Neural crest cell (in vitro differentiated cells): ENCODE measurements at places on chromosomes 2 and 18. TPM values are rescaled to one million over a fixed set of nuclear protein-coding genes. Genes with fewer than 3 reads are reported as not detected.
A peak's percentile ranks its signal among the peaks of the same experiment; 100 is the strongest.

- peaks cover 4% of the 10 kb centered on the region for H3K27me3 ChIP-seq
- DNase-seq = no peak
- no peak overlapping the region for H3K27ac ChIP-seq
- H3K36me3 ChIP-seq = peaks cover 6% of the 10 kb centered on the region
Observed at GRCh38 chr2:222136106-222136630, 162.6 kb downstream of the PAX3 start.

DNA sequence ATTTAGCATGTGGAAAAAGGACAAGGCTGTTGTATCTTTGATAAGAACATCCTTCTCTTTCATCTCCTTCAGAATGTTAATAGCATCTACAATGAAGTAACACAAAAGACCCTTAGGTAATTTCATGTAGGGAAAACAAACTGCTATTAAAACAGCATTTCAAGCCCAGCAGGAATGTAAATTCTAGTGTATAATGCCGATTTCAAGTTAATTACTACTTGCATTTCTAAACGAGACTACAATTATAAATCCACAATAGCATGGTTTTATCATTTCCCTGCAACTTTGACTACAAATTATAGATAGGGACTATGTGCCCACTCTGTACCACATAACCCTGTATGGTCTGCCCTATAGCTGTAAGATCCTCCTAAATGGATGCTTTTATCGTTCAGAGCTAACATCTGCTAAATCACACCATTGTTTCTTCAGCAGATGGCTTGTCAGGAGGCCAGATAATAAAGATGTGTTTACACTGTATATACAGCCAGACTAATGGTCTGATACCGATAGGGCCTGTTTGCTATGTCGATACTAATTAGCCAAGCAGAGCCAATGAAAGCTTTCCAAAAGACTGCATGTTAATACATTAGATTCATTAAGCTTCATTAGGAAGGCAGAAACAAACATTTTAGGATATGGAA, 51.9 kb downstream of the LRPPRC start:
- no peak overlapping the region for H3K27ac ChIP-seq
- no peak overlapping the region for H3K4me3 ChIP-seq
- DNase-seq = no peak
- peaks cover 12% of the 10 kb centered on the region for H3K36me3 ChIP-seq
- H3K27me3 ChIP-seq = no peaks in the 10 kb centered on the region
- H3K4me1 ChIP-seq = no peaks in the 10 kb centered on the region

- no peaks in the 10 kb centered on the region for H3K4me1 ChIP-seq
- peaks cover 20% of the 10 kb centered on the region for H3K27me3 ChIP-seq
- no peak overlapping the region for H3K27ac ChIP-seq
- no peak for DNase-seq
- H3K36me3 ChIP-seq = no peaks in the 10 kb centered on the region
- H3K4me3 ChIP-seq = no peak overlapping the region
Observed at GRCh38 chr18:31049189-31049588, 6.6 kb upstream of the DSC3 start.

DNA sequence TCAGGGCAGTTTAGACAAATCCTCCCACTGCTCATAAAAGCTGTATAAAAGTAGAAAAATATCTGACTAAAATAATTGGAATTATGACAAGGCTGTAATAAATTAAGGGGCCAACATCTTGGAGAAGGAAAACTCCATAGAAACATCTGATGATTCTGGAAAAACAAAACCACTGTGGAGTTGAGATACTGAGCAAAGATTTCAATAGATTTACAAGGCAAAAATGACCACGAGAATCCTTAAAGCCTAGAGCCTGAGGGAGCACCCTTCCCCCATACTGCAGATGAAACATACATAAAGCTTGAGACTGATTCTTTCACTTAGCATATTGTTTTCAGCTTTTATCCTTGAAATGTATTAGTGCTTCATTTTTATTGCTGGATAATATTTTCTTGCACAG, 286.4 kb upstream of the MMADHC start:
- H3K27me3 ChIP-seq = no peaks in the 10 kb centered on the region
- DNase-seq = no peak
- H3K27ac ChIP-seq = no peak overlapping the region
- H3K4me1 ChIP-seq = peaks cover 10% of the 10 kb centered on the region
- H3K4me3 ChIP-seq = no peak overlapping the region

- H3K27ac ChIP-seq = no peak overlapping the region
- peaks cover 15% of the 10 kb centered on the region for H3K4me1 ChIP-seq
- no peaks in the 10 kb centered on the region for H3K27me3 ChIP-seq
- DNase-seq = no peak
- H3K36me3 ChIP-seq = peaks cover 2% of the 10 kb centered on the region
Observed at GRCh38 chr2:69584127-69584889, 59.2 kb downstream of the AAK1 start.

GRCh38 chr2:4937550-4937949, 754.6 kb upstream of the SOX11 start:
- no peak for DNase-seq
- H3K36me3 ChIP-seq = peaks cover 2% of the 10 kb centered on the region
- peak overlapping the region; percentile 31 for H3K27ac ChIP-seq
- no peaks in the 10 kb centered on the region for H3K27me3 ChIP-seq
- peaks cover 16% of the 10 kb centered on the region for H3K4me1 ChIP-seq
- H3K4me3 ChIP-seq = no peak overlapping the region

GRCh38 chr2:207469451-207469850, 60.3 kb upstream of the CREB1 start:
- H3K27ac ChIP-seq = no peak overlapping the region
- H3K36me3 ChIP-seq = no peaks in the 10 kb centered on the region
- no peaks in the 10 kb centered on the region for H3K27me3 ChIP-seq
- H3K4me1 ChIP-seq = peaks cover 21% of the 10 kb centered on the region
- H3K4me3 ChIP-seq = no peak overlapping the region
- DNase-seq = no peak

GRCh38 chr2:85783796-85784195, 30.0 kb downstream of the ATOH8 start:
- H3K27ac ChIP-seq = no peak overlapping the region
- no peak for DNase-seq
- peaks cover 8% of the 10 kb centered on the region for H3K4me1 ChIP-seq

- no peak for DNase-seq
- H3K4me1 ChIP-seq = peaks cover 35% of the 10 kb centered on the region
- H3K4me3 ChIP-seq = no peak overlapping the region
- peak overlapping the region; percentile 32 for H3K27ac ChIP-seq
- no peaks in the 10 kb centered on the region for H3K27me3 ChIP-seq
Observed at GRCh38 chr2:6525475-6525964, 340.2 kb downstream of the CMPK2 start.

GRCh38 chr2:79105259-79105658, 15.0 kb upstream of the REG1A start:
- H3K4me1 ChIP-seq = no peaks in the 10 kb centered on the region
- no peaks in the 10 kb centered on the region for H3K36me3 ChIP-seq
- no peaks in the 10 kb centered on the region for H3K27me3 ChIP-seq
- H3K27ac ChIP-seq = no peak overlapping the region
- H3K4me3 ChIP-seq = no peak overlapping the region

- peaks cover 67% of the 10 kb centered on the region for H3K27me3 ChIP-seq
- no peak overlapping the region for H3K27ac ChIP-seq
- DNase-seq = no peak
- peak overlapping the region; percentile 83 for H3K4me3 ChIP-seq
- peaks cover 9% of the 10 kb centered on the region for H3K4me1 ChIP-seq
- H3K36me3 ChIP-seq = no peaks in the 10 kb centered on the region
Observed at GRCh38 chr2:157627594-157628476, 829 bp downstream of the ACVR1C start.

- DNase-seq = no peak
- no peak overlapping the region for H3K27ac ChIP-seq
- H3K27me3 ChIP-seq = no peaks in the 10 kb centered on the region
- no peaks in the 10 kb centered on the region for H3K4me1 ChIP-seq
Observed at GRCh38 chr2:14673351-14673875, 40.9 kb downstream of the LRATD1 start.

DNA sequence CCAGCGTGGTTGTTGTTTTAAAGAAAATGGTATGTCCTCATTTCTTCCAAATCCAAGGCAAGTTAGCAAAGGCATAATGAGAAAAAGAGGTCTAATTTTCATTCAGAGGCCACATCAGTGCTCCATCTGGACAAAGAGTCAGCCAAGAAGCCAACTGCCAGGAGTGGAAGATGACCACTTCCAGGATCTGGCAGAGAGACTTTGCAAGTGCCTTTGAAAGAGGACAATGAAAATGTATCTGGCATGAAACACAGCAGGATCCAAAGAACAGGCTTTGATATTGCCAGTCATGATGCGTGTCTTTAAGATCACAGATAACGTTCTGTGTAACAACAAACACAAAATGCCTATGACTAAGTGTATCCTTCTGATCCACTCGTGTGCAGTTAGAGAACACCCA, 82.8 kb downstream of the AFF3 start:
- H3K36me3 ChIP-seq = peaks cover 20% of the 10 kb centered on the region
- no peak overlapping the region for H3K4me3 ChIP-seq
- DNase-seq = no peak
- H3K27ac ChIP-seq = no peak overlapping the region
- no peaks in the 10 kb centered on the region for H3K27me3 ChIP-seq

DNA sequence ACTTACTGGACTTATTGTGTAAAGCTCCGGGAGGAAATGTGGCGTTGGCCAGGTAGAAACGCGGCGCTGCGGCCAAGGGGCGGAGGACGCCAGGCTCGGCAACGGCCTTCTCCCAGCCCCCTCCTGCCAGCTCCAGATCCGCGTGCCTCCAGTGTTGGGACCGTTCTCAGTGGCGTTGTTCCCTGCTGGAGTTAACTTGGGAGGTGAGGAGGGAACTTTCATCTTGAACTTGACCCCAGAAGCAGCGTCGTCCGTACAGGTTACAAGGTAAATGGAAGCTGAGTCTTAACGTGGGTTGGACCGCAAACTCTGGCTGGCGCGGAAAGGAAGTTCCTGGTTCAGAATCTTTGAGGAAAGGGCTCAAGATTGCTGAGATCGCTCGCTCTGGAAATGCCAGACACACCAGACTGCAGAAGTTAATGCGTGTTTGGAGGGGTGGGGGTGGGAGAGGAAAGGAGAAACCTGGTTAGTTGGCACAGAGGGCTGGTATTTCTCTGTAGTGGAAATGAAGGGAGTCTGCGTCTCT, 1.3 kb downstream of the TANC1 start:
- peaks cover 60% of the 10 kb centered on the region for H3K4me1 ChIP-seq
- peak overlapping the region; percentile 96 for H3K4me3 ChIP-seq
- H3K27ac ChIP-seq = no peak overlapping the region
- H3K36me3 ChIP-seq = no peaks in the 10 kb centered on the region
- peaks cover 59% of the 10 kb centered on the region for H3K27me3 ChIP-seq

- peaks cover 4% of the 10 kb centered on the region for H3K4me1 ChIP-seq
- DNase-seq = no peak
- no peak overlapping the region for H3K4me3 ChIP-seq
- H3K36me3 ChIP-seq = no peaks in the 10 kb centered on the region
- H3K27ac ChIP-seq = no peak overlapping the region
Observed at GRCh38 chr2:208570066-208570465, 163.5 kb downstream of the PTH2R start.

DNA sequence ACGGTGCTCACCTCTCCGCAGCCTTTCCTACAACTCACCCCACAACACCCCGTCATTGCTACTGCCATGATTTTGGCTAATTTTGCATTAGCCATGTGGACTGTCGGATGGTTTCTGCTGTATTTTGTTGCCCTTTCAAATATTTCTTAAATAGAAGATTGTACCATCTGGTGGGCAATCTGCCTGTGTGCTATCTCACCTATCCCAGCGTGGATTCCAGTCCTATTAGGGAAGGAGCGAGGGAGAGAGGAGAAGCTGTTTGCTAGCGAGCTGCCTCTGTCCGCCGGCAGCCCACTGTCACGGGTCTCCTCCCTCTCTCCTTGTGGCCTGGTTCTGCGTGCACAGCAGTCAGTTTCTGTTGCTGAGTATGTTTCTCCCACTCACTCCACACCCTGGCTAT, 336.2 kb downstream of the TXNL1 start:
- H3K36me3 ChIP-seq = no peaks in the 10 kb centered on the region
- H3K27ac ChIP-seq = no peak overlapping the region
- no peak overlapping the region for H3K4me3 ChIP-seq
- no peaks in the 10 kb centered on the region for H3K27me3 ChIP-seq

- no peaks in the 10 kb centered on the region for H3K36me3 ChIP-seq
- no peak overlapping the region for H3K27ac ChIP-seq
- no peak for DNase-seq
- H3K4me1 ChIP-seq = peaks cover 8% of the 10 kb centered on the region
- H3K27me3 ChIP-seq = no peaks in the 10 kb centered on the region
Observed at GRCh38 chr2:215851082-215851481, 162.3 kb downstream of the MREG start.

GRCh38 chr2:8589721-8590120, 92.1 kb upstream of the ID2 start:
- H3K4me3 ChIP-seq = no peak overlapping the region
- H3K36me3 ChIP-seq = no peaks in the 10 kb centered on the region
- no peak for DNase-seq
- no peak overlapping the region for H3K27ac ChIP-seq
- H3K4me1 ChIP-seq = no peaks in the 10 kb centered on the region
- H3K27me3 ChIP-seq = peaks cover 2% of the 10 kb centered on the region

DNA sequence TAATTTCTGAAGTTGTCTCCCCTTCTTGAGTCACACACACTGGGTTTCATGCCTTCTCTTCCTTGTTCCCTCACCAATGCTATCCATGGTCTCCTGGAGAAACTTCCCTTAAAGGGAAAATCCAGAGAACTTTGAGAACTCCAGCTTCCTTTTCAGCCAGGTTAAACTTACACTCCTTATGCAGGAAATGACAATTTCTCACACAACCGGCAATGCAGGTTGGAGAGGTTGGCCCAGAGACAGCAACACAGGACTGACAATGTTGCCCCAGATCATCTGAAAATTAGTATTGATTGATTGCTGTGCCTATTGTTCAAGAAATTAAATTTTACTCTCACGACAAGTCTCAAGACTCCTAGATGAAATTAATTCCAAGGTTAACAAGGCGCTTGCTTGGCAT, 292.2 kb downstream of the NYAP2 start:
- H3K4me1 ChIP-seq = no peaks in the 10 kb centered on the region
- H3K27ac ChIP-seq = no peak overlapping the region
- no peaks in the 10 kb centered on the region for H3K36me3 ChIP-seq
- DNase-seq = no peak
- H3K27me3 ChIP-seq = no peaks in the 10 kb centered on the region
- H3K4me3 ChIP-seq = no peak overlapping the region

- H3K4me1 ChIP-seq = peaks cover 38% of the 10 kb centered on the region
- peaks cover 10% of the 10 kb centered on the region for H3K36me3 ChIP-seq
- peak overlapping the region; percentile 73 for H3K27ac ChIP-seq
- H3K27me3 ChIP-seq = no peaks in the 10 kb centered on the region
- peak overlapping the region; percentile 88 for H3K4me3 ChIP-seq
Observed at GRCh38 chr2:98608962-98609604, 694 bp downstream of the UNC50 start.

- H3K4me3 ChIP-seq = peak overlapping the region; percentile 88
- H3K4me1 ChIP-seq = peaks cover 53% of the 10 kb centered on the region
- H3K27me3 ChIP-seq = peaks cover 96% of the 10 kb centered on the region
- DNase-seq = peak; percentile 18
Observed at GRCh38 chr2:63049970-63050333, 678 bp upstream of the OTX1 start.

The USP34 gene
- total RNA-seq = 95.9 and 98.4 TPM in 2 replicates

The ZNF638 gene
- 159 and 185 TPM in 2 replicates for total RNA-seq

The GPR35 gene
- total RNA-seq = 1.7 and 2.0 TPM in 2 replicates

The NGEF gene
- 0.96 and 1.5 TPM in 2 replicates for total RNA-seq

The GRB14 gene
- 0.82 and 0.93 TPM in 2 replicates for total RNA-seq

The MDH1B gene
- total RNA-seq = 2.0 and 4.6 TPM in 2 replicates

The BIRC6 gene
- 76.8 and 84.4 TPM in 2 replicates for total RNA-seq

The TRIM43 gene
- not detected in 2 replicates for total RNA-seq

The SH3BP4 gene
- total RNA-seq = 32.1 and 37.1 TPM in 2 replicates
